Nucleus accumbens (tissue), 56 donors: ENCODE measurements at places on chromosomes 6 and 20.

DNA sequence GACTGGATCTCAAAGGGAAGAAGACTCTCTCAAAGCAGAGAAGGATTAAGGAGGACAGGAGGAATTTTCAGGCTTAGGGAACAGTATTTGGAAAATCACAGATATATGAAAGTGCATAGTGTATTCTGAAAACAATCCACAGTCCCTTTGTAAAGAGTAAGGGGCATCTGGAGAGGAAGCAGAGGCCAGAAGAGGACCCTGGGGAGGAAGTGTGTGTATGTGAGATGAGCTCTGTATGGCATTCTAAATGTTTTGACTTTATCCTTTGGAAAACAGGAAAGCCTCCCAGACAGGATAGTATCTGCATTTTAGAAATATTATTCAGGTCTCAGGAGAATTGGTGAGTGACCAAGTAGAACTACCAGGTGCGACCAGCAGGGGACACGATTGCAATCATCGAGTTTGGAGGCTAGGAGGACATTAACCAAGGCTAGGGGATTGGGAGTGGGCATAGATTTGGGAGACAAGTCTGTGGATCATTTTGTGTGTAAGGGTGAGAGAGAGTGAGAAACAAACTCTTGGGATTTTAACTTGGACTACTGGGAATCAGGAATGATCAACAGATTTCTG, 38.3 kb upstream of the FAM184A start:
- no peak for DNase-seq

GRCh38 chr6:107555449-107555848, 65.5 kb downstream of the SOBP start:
- DNase-seq: no peak

GRCh38 chr20:51732096-51732791, 35.9 kb downstream of the ATP9A start:
- peak; percentile 28 for DNase-seq

DNA sequence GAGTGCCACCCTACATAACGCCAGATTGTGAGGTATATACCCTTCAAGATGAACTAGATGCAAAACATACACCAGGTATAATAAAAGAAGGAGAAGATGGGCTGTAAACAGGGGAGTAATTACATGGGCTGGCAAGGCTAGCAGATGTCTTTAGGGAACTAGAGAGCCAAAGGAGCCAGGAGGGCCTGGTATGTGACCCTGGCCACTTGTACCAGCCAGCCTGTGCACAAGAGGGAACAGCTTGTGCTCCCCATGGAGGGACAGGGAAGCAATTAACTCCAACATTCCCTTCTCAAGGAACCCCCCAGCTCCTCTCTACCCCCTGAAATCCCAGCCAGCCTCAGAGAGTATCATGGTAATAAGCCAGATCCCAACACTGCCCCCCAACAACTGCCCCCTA, 139.9 kb downstream of the HIVEP2 start:
- DNase-seq: no peak

- peak; percentile 45 for DNase-seq
These were observed at the start of gene RNF217 for GRCh38 chr6:124961777-124962638. Gene RNF217 (plus strand): TSS chr6:124962437. CDS start chr6:124962545, 108 bp downstream.

DNA sequence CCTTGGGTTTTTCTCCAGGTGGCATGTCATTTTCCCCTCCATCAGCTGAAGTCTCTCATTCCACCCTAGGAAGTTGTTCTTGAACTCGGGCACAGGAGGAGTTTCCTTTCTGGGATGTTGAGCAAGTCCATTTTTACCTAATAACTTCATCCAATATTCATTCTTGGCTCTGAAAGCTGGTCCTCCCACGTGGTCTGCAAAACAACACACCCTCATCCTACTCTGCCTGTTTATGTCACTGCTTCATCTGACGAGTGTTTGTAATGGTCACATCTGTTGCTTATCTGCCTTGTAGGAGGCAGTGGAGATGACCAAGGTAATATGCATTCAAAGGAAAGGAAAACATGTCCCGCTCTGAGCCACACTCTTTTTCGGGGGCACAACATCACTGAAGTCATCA, 41.7 kb upstream of the AIG1 start:
- no peak for DNase-seq

- peak; percentile 54 for DNase-seq
These were observed 105.7 kb downstream of the ASXL1 start for GRCh38 chr20:32463642-32464400.

DNA sequence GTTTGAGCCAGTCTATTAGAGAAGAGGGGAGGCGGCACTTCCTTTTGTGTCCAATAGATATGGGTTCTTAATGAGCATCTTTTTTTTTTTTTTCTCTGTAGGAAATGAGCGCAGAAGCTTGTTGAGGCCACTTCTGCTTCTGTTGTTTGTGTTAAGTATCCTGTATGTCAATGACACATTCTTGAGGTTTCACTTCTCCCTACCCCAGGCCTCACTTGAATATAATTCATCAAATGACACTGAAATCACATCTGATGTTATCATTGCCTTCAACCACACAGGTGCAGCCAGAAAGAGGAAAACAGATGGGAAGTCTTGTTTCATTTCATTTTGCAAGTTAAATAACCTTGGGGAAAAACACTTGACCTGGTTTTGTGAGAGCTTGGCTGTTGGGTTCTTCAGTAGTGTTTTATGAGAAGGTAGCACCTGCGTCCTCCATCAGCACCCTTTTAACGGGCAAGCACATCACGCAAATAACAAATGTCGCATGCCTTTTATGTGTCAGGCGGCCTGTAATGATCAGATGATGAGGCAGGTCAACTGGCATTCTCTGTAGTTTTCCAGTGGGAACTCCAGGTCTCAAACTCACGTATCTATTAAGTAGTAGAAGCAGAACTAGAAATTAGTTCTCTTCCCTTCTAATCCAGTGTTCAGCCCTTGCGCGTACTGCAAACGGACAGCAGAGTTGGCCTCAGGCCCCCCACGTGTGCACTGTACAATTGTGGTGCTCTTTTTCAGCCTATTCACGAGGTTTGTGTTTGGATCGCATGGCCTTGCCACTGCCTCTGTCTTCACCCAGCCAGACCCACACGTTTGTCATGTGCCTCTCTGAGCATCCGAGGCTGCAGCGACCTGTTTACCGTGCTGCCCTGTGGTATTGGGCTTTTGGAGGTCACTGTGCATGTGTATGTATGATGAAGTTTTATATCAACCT, 23.5 kb downstream of the PLEKHG1 start:
- no peak for DNase-seq

DNA sequence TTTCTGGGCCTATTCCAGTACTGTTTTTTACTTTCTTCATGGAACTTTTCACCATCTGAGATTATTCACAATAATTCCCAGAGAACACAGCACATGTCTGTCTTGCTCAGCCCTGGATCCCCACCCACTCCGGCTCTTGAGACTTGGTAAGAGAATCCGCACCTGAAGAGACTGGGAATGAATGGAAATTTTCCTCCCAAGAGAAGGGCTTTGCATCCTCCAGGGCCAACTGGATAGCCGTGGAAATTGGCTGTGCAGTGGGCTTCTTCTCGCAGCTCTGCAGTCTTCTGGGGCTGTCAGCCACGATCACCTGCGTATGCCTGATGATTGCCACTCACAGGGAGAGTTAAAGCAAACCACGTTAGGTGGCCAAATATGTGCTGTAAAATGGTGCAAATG, 159.1 kb downstream of the THBS2 start:
- DNase-seq: no peak

GRCh38 chr20:35952480-35953386, 1.6 kb downstream of the SCAND1 start:
- DNase-seq: no peak

DNA sequence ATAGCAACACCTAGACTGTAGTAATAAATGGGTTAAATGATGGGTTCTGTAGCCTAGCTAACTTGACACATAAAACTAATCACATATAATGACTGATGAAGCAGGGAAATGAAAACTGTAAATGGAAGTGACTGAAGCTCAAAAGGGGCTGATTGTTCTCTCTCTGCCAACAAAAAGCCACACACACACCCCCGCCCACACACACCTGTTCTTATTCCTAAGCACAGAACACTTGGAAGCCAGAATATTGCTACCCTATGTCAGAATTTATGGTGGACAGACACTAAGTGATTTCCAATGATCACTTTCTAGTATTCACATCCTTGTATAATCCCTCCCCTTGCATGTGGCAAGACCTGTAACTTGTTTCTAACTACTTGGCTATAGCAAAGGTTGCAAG, 603.5 kb downstream of the UTRN start:
- no peak for DNase-seq

DNA sequence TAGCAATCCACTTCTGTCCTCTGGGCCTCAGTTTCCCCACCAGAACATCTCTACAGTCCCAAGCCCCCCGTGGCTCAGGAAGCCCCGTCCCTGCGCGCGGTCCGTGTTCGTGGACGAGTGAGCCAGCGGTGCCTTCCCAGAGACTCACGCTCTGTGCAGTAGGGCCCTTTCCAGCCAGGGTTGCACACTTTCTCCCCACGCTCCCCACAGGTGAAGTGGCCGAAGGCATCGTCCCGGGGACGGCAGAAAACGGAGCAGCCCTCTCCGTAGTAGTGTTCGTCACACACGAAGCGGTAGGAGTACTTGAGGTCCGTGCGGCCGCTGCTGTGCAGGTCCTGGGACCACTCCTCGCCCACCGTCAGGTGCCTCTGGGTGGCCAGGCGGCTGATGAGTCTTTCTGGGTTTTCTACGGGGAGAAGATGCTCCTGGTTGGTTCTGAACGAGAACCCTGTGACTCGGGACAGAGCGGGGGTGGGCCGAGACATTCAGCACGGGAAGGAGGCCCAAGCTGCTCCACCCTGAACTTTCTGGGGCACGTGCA, 2.7 kb downstream of the DLL1 start:
- DNase-seq: no peak

- no peak for DNase-seq
These were observed 150.8 kb upstream of the TMEM170B start for GRCh38 chr6:11386726-11387125.

- DNase-seq: no peak
These were observed 11.5 kb downstream of the SPAG4 start for GRCh38 chr20:35627121-35627520.

GRCh38 chr6:20483887-20484497, 50.3 kb upstream of the CDKAL1 start:
- no peak for DNase-seq

DNA sequence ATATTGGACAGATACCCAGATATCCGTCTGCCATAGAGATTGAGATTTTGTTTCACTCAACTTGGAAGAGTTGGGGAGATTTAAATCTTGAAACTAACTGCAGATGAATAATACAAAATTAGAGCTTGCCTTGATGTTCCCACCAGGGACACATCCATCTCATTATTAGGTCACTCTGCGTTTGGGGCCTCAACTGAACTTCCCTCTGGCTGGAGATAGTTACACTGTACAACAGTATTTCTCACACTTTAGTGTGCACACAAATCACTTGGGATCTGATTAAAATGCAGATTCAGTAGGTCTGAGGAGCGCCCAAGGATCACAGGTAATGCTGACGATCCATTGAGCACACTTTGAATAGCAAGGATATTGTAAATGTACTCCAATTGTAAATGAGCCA, 35.0 kb upstream of the ADTRP start:
- DNase-seq: no peak

DNA sequence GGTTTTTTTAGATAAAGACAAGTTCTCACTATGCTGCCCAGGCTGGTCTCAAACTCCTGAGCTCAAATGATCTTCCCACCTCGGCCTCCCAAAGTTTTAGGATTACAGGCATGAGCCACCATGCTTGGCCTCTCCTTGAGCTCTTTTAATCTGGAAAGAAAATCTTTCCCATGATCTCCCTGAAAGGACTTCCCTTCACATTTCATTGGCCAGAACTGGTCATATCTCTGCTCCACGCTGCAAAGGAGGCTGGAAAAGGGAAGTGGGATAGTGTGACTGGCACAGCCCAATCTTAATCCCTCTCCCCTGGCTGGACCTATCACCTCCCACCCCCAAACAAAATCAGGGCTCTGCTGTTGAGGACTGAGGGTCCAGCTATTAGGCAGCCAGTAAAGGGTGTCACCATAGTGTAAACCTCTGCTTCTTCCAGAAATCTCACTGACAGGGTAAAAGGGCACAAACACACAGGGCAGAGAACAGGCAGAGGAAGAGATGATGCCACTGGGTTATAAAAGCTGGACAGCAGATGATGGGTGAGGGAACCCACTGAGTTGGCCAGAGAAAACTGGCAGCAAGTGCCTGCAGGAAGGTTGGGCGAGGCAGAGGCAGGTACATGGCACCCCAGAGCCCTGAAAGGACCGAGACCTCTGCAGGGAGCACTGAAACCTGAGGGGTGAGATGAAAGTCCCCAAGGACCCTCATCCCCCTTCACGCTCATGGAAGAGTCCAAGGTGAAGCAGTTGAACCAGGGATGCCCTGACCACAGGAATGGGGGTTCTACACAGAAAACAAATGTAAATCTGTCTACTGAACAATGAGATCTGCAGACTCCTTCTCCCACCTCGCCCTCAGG, 83.1 kb upstream of the PTPN1 start:
- DNase-seq: no peak

- DNase-seq: no peak
These were observed 538 bp upstream of the GRM1 start for GRCh38 chr6:146028252-146028795.

GRCh38 chr20:63411898-63412631, 50.9 kb upstream of the CHRNA4 start:
- DNase-seq: no peak

- DNase-seq: no peak
These were observed 97.9 kb downstream of the L3MBTL3 start for GRCh38 chr6:130116273-130116672.

GRCh38 chr6:159443417-159443920, 249.6 kb downstream of the SOD2 start:
- DNase-seq: no peak

DNA sequence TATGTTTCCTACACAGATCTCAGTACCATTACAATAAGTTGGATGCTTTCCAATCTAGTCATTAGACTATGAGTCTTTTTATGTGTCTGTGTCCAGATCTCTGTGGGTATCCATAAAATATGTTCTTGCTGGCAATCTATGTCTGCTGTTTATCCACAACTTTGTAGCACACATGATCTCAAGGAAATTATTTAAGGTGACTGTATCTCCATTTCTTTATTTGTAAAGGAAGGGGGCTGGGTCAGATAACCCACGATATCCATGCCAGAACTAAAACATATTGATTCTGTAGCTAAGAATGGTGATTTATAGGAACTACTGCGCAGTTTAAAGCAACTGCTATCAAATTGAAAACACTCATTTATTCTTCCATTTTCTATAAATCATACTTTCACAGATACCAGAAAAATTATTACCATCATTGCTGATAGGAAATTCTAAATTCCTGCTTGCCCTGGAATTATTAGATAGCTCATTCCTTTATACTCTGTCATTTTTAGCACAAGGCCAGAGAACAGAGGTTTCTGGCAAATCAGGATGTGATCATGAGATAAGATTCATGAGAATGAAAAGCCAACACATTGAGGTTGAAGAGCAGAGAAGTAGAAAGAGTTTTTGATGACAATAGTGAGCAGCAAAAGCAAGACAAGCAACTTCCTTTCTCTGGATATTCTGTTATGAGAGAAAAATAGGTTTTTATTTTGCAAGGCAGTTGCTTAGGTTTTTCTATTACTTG, 851.4 kb upstream of the CITED2 start:
- no peak for DNase-seq
